ENCODE measurements at places on chromosomes 12 and 14.

GRCh38 chr14:56787530-56787929, 22.7 kb downstream of the OTX2 start:
- DNase-seq = no peak

DNA sequence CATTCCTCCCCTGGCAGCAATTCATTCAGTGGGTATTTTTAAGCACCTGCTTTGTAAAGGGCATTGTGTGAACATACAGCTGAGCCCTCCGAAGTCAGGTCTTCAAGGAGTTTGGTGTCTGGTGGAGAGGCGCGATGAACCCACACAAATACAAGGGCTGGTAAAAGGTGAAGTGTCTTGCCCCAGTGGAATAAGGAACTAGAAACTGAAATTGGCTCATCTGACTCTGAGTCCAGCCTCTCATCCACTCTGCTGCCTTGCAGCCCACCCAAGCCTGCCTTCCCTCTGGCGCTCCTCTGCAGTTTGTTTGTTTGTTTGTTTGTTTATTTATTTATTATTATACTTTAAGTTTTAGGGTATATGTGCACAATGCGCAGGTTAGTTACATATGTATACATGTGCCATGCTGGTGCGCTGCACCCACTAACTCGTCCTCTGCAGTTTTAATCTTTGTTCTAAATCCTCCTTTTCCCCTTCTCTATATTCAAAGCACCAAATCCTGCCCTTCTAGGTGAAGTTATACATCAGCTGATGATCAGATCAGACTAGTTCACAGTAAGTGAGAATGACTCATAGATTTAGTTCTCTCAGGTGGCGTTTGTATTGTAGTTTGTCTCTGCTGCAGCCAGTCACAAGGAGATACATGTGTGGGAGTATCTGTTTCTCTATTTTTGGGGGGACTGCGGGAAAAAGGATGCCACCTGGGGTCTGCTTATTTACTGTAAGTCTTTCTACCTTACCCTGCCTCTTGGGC, 394.5 kb downstream of the APAF1 start:
- no peak for DNase-seq

- DNase-seq = no peak
Observed at GRCh38 chr12:7749442-7749841, 2.3 kb upstream of the CLEC4C start.

- no peak for DNase-seq
Observed at GRCh38 chr12:21118760-21119159, 12.2 kb upstream of the SLCO1B1 start.

GRCh38 chr12:75933101-75933500, 98.5 kb downstream of the PHLDA1 start:
- no peak for DNase-seq

GRCh38 chr12:121942145-121942718, 23.8 kb downstream of the CFAP251 start:
- no peak for DNase-seq

DNA sequence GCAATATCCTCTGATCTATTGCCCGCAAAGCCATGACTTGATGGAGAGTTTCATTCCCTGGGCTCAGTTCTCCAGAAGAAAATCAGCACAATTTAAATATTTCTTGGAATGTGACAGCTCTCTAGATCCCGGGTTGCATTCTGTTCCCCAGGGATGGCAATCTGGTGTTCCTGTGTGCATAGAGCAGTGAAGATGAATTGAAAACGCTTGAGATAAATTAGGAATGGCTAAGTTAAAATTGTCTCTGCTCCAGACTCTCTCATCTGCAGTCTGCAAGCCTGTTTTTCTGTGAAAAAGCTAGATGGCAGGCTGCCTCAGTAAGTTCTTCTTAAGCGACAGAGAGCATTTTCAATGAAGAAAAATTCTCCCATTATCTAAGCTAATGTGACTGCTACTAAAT, 582.5 kb upstream of the MGAT4C start:
- no peak for DNase-seq

GRCh38 chr14:58327019-58327418, 28.7 kb downstream of the ARID4A start:
- DNase-seq = no peak

GRCh38 chr14:104750056-104750752, 2.7 kb upstream of the SIVA1 start:
- DNase-seq = no peak

GRCh38 chr14:101320396-101320795, 240.9 kb upstream of the DIO3 start:
- DNase-seq = no peak

- DNase-seq = no peak
Observed at GRCh38 chr12:4210183-4210582, 63.4 kb upstream of the CCND2 start.

- DNase-seq = peak; percentile 88
Observed at GRCh38 chr12:57899010-57899662, 42.2 kb upstream of the ATP23 start.

- DNase-seq = peak; percentile 89
Observed at GRCh38 chr14:104800015-104800770, 708 bp upstream of the ZBTB42 start.

- DNase-seq = peak; percentile 43
Observed at GRCh38 chr12:57240926-57241401, 10.0 kb downstream of the STAC3 start.

DNA sequence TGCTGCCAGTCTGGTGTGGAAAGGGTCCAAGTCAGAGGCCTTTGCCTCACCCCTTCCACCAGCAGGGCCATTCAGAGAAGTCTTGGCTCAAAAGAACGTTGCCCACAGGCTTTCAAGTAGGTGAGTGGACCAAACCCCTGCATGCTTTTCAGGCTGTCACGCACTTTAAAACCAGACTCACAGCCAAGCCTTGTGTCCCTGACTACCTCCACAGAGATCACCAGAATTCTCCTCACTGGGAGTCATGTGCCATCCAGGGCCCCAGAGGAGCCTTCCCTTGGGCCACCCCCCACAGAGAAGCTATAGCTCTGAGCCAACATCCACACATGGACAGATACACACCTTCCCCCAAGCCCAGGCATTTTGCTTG, 283.1 kb downstream of the DPF3 start:
- no peak for DNase-seq

DNA sequence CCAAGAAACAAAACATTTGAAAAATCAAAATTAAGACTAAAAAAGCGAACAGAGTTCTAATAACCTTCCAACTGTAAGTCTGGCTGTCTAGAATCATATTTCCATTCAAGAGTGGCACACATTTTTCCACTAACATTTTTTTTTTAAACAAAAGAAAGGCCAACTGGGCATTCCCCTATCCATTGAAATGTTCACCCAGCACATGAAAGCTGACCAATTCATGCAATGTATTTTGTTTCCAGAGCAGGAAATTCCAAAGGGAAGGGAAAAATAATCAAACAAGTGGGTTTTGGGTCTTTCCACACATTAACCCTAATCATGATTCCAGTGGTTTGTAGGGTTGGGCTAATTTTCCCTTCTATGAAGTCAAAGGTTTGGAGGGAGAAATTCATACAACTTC, 206.5 kb downstream of the CALM1 start:
- no peak for DNase-seq

GRCh38 chr14:106218174-106218573, 691.8 kb downstream of the TMEM121 start:
- no peak for DNase-seq

- DNase-seq = peak; percentile 90
Observed at GRCh38 chr14:68794130-68794850, 1.4 kb upstream of the ZFP36L1 start.

GRCh38 chr12:26798023-26798422, 35.0 kb downstream of the ITPR2 start:
- DNase-seq = no peak

GRCh38 chr12:76152181-76152807, 67.8 kb upstream of the NAP1L1 start:
- peak; percentile 30 for DNase-seq

- DNase-seq = no peak
Observed at GRCh38 chr12:53288322-53288721, 7.0 kb upstream of the PFDN5 start.

DNA sequence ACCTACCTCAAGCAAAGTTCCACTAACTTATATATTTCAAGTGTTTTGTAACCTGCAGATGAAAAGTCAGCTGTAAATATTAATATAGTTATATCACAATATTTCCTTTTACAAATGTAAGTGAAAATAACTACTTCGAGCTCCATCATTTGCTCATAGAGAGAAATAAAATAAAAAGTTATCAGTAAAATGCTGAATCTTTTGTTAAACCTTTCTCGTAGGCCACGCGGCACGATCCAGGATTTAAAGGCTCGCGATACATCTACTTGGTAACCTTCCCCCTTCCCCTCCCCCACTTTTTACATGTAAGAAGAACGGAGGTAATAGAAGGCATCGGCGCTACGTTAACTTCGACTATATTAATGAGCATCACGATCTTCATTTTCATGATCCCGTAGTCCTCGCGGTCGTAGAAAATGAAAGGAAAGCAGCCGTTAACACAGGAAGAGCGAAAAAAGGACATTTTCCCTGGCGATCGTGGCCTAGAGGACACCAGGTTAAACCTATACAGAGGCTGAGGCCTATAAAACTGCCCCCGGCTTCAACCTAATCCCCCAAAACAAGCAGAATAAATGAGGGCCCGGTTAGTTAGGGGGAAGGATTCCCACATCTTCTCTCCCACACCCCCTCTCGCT, 508 bp downstream of the HNRNPC start:
- peak; percentile 49 for DNase-seq

GRCh38 chr14:77086017-77086727, 11.9 kb upstream of the CIPC start:
- no peak for DNase-seq

GRCh38 chr12:84134797-84135366, 777.7 kb downstream of the SLC6A15 start:
- DNase-seq = no peak

- DNase-seq = no peak
Observed at GRCh38 chr12:120620624-120621023, 19.8 kb upstream of the CABP1 start.

- DNase-seq = no peak
Observed at GRCh38 chr14:29636870-29637269, 290.8 kb downstream of the PRKD1 start.

DNA sequence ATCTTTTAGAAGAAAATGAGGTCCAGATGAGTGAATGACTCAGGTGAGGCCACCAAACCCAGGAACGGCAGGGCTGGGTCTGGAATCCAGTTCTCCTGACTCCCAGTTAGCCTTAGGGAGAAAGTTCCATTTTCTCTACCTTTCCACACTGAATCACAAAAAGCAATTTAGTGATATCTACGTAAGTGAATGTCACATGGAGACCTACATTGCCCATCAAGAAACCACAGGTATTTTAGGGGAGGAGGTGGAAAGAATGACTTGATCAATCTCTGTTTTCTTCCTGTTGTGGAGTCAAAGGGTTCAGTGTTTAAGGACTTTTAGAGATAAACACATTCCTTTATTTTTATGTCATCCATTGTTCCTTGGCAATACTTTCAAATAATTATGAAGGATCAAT, 106.9 kb upstream of the PTPRB start:
- DNase-seq = no peak

GRCh38 chr14:37592482-37593408, 2.3 kb downstream of the FOXA1 start:
- DNase-seq = no peak

DNA sequence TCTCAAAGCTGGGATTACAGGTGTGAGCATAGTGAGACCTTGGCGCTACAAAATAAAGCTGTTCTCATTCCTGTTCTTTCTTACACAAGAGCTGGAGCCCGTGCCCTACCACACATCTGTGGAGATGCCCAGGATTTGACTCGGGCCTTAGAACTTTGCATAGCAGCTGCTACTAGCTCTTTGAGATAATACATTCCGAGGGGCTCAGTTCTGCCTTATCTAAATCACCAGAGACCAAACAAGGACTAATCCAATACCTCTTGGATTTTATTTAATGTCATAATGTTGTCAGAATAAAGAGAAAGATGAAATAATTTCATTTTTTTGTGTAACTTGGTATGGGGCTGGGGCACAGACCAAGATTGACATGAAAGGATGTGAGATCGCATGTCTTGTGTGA, 7.6 kb downstream of the PNP start:
- DNase-seq = no peak

DNA sequence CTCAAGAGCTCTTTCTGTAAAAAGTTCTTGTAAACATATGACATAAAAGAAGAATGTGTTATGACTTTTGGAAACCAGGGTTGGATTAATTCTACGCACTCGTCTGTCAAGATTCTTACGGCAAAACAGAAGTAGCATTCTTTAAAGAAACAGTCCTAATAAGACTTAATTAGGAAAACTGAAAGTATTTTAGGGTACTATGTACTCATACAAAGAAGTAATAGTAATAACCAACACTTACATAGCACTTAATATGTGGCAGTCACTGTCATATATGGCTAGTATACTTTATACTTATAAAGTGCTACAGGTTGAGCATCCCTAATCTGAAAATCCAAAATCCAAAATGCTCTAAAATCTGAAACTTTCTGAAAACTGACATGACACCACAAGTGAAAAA, 72.9 kb upstream of the ST8SIA1 start:
- DNase-seq = no peak

- DNase-seq = no peak
Observed at GRCh38 chr12:230925-231671, 17.1 kb upstream of the SLC6A12 start.

DNA sequence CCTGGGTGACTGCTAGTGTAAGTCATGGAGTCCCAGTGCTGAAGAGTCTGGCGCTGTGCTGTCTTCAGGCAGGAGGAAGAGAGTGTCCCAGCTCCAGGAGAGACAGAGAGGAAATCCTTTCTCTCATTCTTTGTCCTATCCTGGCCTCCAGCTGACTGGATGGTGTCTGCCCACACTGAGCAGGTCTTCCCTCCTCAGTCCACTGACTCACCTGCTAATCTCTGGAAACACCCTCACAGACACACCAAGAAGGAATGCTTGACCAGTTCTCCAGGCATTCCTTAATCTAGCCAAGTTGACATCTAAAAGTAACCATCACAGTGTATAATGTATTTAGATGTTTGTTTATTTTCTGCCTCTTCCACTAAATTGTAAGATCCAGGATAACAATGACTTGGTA, 53.9 kb downstream of the EMP1 start:
- DNase-seq = no peak

DNA sequence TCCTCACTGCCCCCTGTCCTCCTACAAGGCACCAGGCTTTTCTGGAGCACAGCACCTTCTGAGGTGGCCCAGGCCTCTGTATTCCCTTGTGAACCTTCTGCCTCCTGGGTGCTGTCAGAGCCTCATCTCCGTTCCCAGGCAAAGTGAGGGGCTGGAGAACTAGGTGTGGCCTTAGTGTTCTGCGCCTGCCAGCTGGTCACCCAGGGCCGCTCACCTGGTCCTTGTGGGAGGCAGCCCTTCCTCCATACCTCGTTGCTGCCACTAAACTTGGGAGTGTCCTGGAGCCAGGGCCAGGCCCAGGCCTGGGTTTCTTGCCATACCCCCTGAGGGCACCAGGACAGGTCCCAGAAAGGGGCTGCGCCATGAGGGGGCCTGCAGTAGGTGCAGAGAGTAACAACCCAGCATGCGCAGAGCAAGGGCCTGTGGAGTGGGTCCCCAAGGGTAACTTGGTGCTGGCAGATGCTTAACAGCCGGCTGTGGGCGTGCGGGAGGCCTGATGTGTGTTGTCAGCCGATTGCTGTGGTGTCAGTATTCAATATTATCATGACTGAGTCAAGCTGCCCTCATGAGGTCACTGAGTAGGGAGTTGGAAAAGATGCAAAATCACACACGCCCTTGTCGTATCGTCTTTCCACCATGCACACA, 17.1 kb downstream of the OTUB2 start:
- DNase-seq = no peak

- no peak for DNase-seq
Observed at GRCh38 chr12:10113920-10114319, 15.1 kb upstream of the CLEC1A start.

- DNase-seq = no peak
Observed at GRCh38 chr12:118982302-118982701, 961 bp downstream of the SRRM4 start.

GRCh38 chr12:109981311-109981710, 14.9 kb downstream of the GIT2 start:
- peak; percentile 82 for DNase-seq

Measured in stimulated activated CD4-positive, alpha-beta T cell treated with anti-CD3 and anti-CD28 coated beads, Interleukin-15, amount 100 ng/mL, for 24 hours (primary cell).